Lung (tissue), 17 donors: ENCODE measurements at places on chromosomes 3 and 15. TPM values are rescaled to one million over a fixed set of nuclear protein-coding genes. Genes with fewer than 3 reads are reported as not detected.

- no peak for DNase-seq
Observed at GRCh38 chr15:79922512-79923078, 25.8 kb upstream of the MTHFS start.

DNA sequence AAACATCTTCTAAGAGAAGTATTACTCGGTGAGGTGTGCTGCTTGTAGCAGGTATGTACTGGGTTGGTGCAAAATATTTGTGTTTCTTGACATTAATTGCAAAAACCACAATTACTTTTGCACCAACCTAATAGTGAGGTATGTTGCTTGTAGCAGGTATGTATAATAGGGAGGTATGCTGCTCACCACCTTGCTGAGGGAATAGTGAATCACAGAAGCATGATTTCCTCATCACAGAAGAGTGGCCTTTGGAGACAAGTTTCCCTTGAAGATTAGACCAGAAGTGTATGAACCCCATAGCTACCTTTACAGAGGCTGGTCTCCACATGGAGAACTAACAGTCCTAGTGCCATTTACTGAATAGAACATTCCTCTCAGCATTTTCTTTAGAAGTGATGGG lies 15.5 kb downstream of the DCP1A start:
- no peak for DNase-seq

DNA sequence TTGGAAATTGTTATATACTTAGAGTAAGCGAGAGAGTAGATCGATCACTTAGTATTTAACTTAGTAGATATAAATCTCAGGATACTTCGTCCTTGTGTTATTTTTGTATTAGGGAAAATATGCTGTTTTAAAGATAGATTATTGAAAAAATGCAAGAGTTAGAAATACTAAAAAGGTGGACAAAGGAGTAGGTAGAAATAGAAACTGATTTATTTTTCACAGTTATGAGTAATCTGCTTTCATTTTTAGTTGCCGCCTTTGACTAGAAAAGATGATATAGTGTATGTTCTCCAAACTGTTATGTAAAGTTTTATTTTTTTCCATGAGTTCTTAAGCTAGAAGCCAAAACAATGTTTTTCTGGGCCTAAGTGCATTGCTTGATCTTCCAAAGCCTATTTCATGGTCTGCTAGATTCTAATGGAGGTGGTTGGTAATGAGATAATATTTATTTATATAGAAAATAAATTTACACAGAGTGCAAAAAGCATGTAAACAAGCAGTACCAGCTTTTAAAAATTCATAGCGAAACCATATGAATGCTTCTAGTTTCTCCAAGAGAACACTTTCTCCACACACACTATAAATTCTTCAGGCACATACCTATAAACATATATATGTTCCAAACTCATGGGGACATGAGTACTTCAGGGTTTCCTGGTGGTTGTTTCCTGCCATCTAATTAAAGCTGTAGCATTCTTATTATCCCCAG lies 61.1 kb downstream of the DIPK2A start:
- no peak for DNase-seq

The BFSP2 gene
- polyA plus RNA-seq = 0.35 TPM

GRCh38 chr3:20462723-20463122 lies 276.7 kb upstream of the SGO1 start:
- no peak for DNase-seq

- peak; percentile 78 for DNase-seq
Observed at GRCh38 chr3:37243820-37244748, 69.7 kb upstream of the LRRFIP2 start.

GRCh38 chr3:196225763-196226364 lies 9.5 kb downstream of the SLC51A start:
- no peak for DNase-seq

DNA sequence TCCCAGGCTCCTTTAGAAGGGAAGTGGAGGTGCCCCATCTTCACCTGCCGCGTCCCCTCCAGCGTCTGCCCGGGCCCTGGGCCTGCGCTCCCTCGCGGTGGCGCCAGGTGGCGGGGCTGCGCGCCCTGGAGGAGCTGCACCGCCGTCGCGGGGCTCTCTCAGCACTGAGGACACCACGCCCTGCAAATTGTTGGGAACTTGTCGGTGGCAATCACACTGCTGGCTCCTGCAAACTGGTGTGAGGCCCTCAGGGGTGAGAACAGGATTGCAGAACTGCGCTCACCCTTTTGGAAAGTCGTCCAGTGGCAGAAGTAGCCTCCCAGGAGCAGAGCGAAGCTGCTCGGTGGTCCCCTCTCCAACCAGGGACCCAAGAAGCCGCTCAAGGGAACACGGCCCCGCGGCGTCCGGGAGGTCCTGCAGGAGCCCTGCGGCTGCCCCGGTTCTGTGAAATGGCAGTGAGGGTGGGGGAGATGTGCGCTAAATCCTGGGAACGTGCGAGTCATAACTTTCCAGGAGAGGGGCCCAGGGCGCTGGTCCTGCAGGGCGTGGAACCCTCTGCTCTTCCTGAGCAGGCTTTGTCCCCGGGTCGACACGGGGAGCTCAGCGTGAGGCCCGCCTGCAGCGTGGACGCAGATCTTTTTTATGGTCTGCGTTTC lies 995 bp upstream of the LRRK1 start:
- DNase-seq = peak; percentile 71

DNA sequence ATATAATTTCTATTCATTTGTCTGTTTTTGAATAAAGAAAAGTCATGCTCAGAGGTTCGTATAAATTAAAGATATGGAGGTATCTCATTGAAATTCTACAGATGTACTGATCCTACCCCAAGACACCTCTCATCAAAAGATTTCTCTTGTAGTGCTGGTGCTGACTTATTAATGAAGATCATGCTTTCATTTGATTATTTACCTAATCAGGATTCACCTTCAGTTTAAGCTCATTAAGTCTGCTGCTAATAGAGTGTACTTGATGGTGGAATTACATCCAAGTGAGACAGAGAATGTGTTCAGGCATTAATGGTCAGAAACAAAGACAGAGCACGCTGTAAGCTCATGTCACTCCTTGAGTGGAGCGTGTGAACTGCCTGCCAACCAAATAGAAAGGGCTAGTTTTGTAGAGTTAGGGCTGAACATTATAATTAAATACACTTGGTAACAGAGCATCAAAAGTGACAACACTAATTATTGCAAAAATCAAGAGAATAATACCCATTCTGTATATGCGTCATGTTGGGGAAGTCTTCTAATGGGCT lies 45.5 kb downstream of the KBTBD12 start:
- DNase-seq = no peak

The CPLX3 gene
- 0.13 TPM for polyA plus RNA-seq

GRCh38 chr3:147355084-147355752 lies 51.1 kb downstream of the ZIC4 start:
- no peak for DNase-seq

DNA sequence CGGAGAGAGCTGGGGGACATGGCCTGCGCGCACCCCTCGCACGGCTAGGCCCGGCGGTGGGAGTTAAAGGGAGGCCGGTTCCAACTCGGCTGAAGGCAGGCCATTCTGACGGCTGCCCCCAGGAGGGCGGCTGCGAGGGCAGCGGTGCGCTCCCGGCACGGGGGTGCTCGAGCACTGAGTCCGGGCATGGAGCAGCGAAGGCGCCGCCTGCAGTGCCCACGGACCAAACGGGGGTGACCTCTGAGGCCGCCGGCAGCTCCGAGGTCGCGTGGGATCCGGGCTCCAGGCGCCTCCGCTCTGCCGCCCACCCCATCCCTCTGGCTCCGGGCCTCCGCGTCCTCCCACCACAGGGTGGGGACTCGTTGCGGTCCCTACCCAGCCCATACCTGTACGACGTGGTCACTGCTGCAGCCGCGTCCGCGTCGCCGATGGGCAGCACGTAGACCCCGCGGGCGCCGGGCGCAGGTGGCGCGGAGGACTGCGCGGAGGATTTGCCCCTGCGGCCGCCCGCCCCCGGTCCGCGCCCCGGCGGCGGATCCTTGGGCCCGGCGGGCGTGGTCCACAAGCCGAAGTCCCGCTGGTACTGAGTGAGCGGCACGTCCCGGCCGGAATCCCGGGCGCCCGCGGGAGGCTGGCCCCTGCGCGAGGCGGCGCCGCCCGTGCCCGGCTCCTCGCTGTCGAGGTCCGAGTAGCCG lies 469 bp downstream of the MAP6D1 start:
- DNase-seq = no peak

DNA sequence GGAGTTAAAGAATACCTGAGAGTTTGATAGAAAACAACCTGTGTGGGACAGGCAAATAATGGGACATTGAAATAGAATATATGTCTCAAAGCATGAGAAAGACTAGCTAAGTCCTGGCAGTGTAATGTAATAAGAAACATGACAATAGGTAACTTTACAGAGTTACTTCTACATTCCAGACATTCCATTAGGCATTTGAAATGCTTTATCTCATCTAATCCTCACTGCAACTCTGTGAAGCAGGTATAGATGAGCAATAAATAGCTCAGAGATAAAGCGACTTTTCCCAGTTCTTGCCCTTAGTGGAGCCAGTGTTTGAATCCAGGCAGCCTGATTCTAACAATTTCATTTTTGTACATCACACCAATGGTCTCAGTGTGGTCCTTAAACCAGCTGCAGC lies 76.8 kb downstream of the CPNE4 start:
- no peak for DNase-seq

- no peak for DNase-seq
Observed at GRCh38 chr3:117473981-117474538, 764.5 kb downstream of the TUSC7 start.

DNA sequence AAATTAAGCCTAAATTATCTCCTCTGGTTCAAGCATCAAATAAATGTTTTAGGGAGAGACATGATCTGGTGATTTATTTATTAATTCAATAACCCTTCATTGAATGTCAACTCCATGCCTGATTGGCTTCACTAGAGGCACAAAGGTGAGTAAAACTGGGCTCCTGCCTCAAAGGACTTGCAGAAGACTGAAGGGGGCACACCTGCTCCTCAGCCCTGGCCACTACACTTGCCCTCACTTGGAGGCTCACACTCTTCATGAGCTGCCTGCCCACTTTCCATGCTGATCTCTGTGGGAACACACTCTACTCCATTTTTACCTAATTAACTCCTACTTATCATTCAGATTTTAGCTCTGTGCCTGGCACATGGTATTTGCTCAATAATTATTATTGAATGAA lies 84.4 kb upstream of the KCNMB2 start:
- DNase-seq = no peak

DNA sequence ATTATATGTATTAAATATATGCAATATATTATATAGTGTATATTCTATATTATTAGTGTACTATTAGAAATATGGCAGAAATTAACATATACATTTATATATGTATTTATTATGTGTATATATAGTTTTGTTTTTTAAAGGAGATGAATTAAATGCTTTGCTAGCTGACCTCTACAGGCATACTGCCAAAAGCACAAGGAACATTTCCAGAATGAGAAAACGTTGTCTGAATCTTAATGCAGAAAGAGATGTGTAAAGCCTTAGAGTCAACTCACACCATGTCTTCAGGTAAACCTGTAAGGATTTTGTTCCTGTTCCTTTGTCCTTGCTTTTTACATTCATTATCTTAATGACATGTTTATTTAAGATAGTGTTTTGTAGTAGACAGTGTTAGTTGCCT lies 111.9 kb downstream of the ST8SIA2 start:
- DNase-seq = peak; percentile 59

GRCh38 chr3:143483214-143483613 lies 363.6 kb downstream of the CHST2 start:
- no peak for DNase-seq

DNA sequence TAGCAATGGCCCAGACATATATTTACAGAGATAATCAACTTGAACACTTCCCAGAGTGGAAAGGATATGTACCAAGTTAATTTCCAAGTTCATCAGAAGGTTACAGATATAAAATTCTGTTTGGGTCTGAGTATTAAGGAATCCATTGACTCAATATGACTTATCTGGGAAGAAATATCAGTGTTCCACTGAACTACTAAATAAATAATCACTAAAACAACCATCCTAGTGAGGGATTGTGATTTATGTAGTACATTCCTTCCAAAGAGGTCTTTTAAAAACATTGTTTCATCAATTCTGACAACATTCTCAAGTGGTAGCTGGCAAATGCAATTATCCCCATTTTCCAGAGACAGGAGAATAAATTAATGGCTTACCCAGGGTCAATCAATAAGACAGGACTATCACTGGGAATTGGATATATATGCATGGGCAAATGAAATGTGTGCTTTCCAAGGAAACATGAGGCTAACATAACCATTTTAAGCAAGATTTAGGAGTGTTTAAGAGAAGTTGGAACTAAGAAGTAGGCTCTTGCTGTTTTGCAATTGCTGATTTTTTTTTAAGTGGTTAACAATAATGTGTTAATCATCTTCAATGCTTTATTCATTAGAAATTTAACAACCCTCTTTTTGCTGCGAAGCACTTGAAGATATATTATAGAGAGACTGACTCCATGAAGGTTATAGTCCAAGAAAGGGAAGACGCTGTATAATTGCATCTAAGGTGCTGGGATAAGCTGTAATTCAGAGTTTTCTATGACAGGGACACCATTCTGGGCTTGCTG lies 37.9 kb downstream of the SLC9A9 start:
- DNase-seq = no peak

The TRH gene
- 0.22 TPM for polyA plus RNA-seq

- DNase-seq = no peak
Observed at GRCh38 chr3:10106919-10107318, 1.1 kb downstream of the FANCD2OS start.

The CPB1 gene
- polyA plus RNA-seq = 1.1 TPM

DNA sequence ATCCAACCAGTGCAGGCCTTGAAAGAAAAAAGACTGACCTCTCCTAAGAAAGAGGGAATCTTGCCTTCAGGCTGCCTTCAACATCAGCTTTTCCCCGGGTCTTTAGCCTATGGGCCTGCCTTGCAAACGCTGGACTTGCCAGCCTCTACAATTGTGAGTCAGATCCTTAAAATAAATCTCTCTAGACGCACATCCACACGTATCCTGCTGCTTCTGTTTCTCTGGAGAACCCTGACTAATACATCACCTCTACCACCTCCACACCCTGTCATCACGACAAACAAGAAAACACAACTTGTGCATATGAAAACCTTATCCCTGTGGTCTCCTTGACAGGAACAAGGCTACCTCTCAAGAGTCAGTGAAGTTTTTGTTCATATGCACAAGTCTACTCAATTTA lies 11.8 kb downstream of the CYFIP1 start:
- DNase-seq = no peak

The CCR9 gene
- polyA plus RNA-seq = 0.09 TPM

DNA sequence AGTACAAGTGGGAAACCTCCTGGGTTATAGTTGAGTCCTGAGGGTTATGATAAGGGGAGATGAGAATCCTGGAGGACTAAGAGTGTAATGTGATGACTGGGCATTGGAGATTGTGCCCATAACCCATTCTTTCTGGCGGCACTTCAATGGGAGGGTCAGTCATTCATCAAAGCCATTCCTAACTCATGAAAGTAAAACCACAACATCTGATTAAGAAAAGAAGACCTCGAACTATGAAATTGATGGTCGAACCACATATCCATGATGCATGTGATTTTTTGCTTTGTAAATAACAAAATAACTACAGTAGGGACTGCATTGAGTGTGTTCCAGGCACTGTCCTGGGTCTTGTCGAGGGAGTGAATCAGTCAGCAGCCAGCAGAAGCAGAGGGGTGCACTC lies 215.1 kb downstream of the SHQ1 start:
- DNase-seq = no peak
